Urinary bladder (tissue), 4 donors: ENCODE measurements at places on chromosomes 2 and 18. TPM values are rescaled to one million over a fixed set of nuclear protein-coding genes. Genes with fewer than 3 reads are reported as not detected.

LINC00305 gene
- not detected for total RNA-seq

REG3A gene
- not detected for total RNA-seq

GRCh38 chr2:151189125-151189524 lies 72.5 kb downstream of the RBM43 start:
- no peak for DNase-seq

DNA sequence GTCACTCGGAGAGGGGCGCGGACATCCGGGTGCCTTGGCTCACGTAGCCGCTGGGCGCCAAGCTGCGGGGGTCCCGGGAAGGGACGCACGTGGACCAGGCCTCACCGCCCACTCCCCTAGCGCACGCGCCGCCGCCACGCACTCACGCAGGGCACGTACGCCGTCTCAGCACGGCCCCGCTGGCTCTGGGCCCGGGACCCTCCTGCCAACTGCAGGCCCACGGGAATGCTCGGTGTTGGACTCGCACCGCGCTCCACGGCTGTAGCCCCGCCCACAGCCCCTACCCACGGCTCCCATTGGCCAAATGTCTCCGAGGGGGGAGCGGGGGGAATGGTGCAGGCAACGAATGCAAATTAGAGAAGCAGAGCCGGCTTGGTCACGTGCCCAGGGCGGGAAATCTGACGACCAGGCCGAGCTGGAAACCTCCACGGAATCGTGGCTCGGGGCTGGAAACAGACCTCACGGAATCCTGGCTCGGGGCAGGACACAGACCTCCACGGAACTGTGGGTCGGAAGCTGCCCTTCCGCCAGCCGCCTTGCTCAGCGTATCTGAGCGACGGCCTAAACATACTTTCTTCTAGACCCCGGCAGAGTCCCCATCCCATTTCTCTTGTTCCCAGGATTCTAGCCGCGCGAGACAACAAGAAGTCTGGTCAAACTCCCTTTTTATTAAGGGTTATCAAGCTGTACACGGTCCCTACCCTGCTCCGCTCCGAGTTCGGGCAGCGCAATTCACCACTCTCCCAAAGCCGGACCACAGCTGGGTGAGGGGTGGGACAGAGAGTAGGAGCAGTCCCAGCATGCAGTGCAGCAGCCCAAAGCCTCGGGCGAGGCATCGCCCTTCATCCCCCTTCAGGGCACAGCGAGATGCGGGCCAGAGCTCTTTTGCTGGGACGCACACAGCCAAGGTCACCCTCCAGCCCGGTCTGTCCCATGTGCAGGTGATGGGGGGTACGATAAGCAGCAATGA lies at the start of gene ABCB6:
TSS of gene ABCB6 (minus strand) at position 227 of the 970 bp plus-strand sequence. CDS start 285 bp downstream, outside the sequence.
- peak; percentile 95 for DNase-seq

GRCh38 chr2:86014493-86014892 lies 91.2 kb downstream of the POLR1A start:
- no peak for DNase-seq

DNA sequence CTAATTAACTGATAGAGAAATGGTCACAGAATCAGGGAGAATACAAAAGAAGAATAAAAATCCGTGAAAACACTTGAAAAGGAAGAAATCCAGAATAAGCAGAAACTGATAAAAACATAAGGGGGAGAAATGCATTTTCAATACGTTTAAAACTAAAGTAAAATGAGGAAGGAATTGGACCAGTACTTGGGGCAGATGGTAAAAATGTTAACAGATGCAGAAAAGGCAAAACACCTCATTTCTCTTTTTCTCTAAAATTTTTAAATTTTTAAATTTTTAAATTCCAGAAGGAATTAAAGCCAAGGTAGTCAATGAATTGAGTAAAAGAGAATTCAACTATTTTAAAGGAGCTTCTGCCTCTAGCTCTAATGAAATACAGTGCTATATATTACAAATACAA lies 353.9 kb downstream of the METTL4 start:
- no peak for DNase-seq

GRCh38 chr2:222689322-222689721 lies 17.9 kb downstream of the MOGAT1 start:
- no peak for DNase-seq

- DNase-seq, result no peak
These were observed 40.8 kb upstream of the ANKRD62 start for GRCh38 chr18:12052866-12053265.

DNA sequence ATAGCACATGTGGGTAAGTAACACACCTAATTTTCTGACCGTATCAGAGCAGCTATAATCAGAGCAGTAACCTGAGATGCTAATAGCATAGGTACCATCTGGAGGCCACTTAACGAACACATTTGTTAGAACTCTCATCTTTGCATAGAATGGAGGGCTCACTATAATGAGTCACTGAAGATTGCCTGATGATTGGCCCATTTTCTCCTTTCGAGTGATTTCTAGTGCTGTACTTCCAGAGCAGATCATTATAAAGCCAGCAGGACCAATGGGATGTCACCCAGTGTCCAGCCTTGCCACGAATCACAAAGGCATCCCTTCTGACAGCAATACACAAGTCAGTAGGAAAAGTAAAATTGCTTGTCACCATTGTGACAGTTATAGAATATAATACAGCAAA lies 81.7 kb upstream of the REV1 start:
- DNase-seq, result no peak

- DNase-seq, result no peak
These were observed 190.6 kb downstream of the CTIF start for GRCh38 chr18:48729404-48729803.

- no peak for DNase-seq
These were observed 2.5 kb downstream of the ARMC9 start for GRCh38 chr2:231200805-231201474.

- no peak for DNase-seq
These were observed 364.7 kb downstream of the ERBB4 start for GRCh38 chr2:212173756-212174510.
